ENCODE measurements at places on chromosomes 11 and 22.

- peak; percentile 94 for DNase-seq
These were observed at the start of gene SNX32 for GRCh38 chr11:65833297-65834030. SNX32 (plus strand) TSS chr11:65833963; CDS start chr11:65834066, 103 bp downstream.

DNA sequence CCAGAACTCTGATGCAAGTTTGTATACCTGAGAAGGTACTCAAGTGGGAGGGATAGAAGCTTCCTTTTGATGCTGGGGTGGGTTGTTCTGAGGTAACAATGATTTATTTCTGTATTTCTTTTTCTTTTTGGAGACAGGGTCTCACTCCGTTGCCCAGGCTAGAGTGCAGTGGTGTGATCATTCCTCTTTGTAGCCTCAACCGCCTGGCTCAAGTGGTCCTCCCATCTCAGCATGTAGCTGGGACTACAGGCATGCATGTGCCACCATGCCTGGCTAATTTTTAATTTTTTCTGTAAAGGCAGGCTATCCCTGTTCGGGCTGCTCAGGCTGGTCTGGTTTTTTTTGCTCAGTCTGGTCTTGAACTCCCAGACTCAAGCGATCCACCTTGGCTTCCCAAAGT, 7.9 kb downstream of the KDM2A start:
- no peak for DNase-seq

DNA sequence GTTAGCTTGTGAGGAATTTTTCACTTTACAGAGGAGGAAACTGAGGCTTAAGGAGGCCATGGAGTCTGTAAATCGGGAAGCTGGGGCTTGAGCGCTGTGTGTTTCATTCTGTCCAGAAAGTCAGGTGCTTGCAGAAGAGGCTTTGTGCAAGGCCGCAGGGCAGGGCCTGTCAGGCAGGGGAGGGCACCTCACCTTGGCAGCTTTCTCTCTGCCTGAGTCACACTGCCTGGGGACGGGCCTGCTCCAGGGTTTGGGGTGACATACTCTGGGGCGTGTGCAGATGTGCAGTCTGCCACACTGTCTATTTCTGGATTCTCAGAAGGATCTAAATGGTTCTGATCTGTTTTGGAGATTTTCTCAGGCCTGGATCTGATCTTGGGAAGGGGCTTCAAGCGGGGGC, 8.4 kb downstream of the INCENP start:
- no peak for DNase-seq

DNA sequence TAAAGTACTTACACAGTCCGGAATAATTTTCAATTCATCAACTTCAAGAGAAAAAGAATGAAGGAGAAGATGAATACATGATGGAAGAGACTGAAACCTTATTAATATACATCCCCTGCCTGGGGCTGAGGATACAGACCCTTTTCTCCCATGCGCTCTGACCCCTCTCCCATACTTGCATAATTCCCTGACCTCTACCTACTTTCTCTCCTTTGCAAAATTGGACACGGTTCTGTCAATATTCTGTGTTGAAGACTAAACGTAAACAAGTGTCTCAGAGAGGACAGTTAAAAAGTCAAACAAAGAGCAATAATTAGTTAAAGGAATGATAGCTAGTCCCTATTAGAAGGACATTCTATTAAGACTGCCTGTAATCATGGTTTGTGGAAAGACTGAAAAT, 7.5 kb downstream of the PRDM10 start:
- no peak for DNase-seq

- no peak for DNase-seq
These were observed 28.9 kb downstream of the CARD18 start for GRCh38 chr11:105110688-105111030.

DNA sequence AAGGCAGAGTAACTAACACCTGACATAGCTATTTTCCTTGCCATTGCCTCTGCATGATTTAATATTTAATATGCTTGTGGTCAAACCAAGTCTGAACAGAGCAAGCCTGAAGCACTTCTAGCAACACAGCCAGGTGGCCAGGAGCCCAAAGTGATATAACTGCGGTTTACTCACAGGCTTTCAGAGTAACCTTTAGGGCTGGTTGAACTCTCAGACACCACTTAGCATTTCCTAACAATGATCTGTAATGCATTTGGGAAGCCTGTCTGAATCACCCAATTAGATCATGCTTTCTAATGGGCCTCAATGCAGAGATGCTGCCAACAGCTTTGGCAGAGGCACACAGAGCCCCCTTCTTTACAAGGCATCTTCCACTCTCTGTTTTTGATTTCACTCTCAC, 96.1 kb downstream of the FDX1 start:
- DNase-seq = no peak

DNA sequence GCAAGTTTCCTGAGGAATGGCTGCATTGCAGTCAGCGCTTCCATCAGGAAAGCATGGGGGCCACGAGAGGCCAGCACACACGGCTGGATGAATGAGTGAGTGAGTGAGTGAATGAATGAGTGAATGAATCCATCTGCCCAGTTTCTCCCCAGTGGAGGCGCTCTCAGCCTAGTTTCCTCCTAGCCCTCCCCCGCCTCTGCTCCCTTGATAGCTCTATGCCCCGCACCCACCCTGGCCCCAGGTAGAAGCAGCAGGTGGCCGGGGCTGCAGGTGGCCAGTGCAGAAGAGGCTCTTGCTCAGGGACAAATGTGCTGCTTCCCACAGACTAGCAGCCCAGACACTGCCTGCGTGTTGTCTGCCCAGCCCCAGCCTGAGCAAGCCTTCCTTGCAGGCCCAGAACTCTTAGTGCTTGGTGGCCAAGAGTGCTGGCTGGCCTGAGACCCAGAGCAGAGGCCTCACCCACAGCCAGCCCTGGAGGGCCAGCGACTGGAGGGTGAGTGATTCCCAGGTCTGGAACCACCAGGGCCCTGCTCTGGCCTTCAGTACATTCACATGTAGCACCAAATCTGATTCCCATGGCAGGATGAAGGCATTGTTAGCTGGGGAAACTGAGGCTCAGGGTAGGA, 31.1 kb upstream of the PDGFB start:
- no peak for DNase-seq

DNA sequence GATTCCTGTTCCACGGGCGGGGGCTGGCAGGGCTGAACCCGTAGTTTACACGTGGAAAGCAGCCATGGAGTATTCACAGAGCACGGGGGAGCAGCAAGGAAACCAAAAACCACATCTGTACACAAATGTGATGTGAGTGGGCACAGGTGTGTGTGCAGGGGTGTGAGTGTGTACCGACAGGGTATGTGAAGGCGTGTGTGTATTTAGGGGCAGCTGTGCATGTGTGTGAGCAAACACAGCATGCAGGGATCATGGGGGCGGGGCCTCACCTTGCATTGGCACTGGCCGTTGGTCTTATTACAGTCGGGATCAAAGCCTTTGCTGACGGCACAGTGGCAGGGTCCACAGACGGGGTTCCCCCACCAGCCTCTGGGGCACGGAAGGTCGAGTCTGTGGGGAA, 58.4 kb downstream of the TRMU start:
- DNase-seq = no peak

- no peak for DNase-seq
These were observed 127.7 kb upstream of the PDGFD start for GRCh38 chr11:104291646-104292045.

DNA sequence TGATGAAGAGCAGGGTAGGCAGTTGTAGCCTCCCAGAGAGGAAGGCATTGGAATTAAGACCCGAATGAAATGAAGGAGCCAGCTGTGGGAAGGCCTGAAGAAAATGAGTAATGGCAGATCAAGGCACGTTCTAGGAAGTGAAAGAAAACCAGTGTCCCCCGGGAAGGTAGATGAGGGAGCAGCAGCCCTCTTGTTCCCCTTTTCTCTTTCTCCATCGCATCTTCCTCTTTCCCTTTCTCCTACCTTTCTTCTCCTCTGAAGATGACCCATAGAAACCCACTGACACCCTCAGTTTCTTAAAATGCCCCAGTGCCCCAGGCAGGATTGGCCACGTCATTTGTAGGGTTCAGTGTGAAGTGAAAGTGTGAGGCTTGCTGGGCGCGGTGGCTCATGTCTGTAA, 172.6 kb upstream of the SEZ6L start:
- no peak for DNase-seq

DNA sequence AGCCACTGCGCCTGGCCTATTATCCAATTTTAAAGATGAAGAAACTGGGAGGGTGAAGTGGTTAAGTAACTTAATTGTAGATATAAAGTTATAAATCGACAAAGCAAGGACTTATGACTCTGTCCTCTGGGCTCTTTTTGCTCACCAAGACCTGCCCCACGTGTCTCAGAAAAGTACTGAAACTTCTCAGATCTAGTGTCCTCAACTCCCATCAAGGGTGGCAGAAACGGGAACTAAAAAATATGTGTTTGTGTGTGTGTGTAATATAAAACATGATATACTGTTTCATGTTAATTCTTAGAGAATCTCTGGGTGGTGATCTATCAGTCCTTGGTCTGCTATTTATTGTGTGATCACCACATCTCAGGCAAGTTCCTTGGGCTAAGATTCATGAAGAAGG, 104.9 kb downstream of the GAB2 start:
- DNase-seq = no peak

DNA sequence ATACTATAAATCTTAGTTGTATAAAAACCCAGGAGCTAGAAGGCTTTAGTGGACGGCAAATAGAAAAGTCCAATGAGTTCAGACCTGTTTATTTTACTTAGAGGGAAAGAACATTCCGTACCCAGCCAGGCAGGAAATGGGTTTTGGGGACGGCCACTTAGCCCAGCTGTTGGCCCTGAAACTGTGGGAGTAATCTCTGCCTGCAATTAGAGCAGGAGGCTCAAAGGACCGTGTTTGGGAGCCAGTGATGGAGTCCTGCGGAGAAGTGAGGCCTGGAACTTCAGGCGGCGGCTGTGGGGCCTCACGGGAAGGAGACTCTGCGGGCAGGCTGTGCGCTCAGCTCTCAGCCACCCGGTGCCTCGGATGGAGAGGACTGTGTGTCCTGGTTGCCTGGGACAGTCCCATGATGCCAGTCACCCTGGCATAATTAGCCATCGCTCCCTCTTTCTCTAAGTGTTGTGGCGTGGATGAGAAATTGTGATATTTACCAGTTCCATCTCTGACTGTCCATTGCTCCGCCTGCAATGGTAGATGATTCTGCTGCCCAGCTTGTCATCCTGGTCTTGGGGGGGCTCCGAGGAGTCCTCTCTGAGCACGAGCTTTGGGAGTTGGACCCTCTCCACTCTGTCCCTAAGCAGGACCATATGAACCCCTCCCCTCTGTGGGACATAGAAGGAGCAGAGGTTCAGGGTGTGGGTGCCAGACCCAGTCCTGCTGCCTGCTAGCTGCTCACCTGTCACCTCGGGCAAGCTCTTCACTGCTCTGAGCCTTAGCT, 530.3 kb downstream of the TBC1D22A start:
- no peak for DNase-seq

DNA sequence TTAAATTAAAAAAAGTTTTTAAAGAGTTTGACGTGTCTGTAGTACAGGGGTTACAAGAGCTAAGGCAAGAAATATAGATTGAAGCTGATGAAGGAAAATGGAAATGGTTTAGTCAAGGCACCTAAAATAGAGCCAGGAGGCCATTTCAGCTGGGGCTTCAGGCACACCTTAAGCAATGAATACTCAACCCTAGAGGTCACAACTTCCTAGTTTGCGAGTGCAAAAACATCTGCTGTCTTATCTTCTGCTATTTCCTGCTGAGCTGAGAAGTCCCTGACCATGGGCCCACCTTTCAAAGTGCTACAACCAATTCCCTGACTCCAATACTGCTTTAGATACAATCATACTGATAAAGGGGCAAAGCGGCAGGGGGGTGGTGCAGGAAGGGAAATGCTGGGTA, 87.4 kb downstream of the DLG2 start:
- no peak for DNase-seq

GRCh38 chr11:92109466-92109865, 115.2 kb upstream of the FAT3 start:
- DNase-seq = no peak

DNA sequence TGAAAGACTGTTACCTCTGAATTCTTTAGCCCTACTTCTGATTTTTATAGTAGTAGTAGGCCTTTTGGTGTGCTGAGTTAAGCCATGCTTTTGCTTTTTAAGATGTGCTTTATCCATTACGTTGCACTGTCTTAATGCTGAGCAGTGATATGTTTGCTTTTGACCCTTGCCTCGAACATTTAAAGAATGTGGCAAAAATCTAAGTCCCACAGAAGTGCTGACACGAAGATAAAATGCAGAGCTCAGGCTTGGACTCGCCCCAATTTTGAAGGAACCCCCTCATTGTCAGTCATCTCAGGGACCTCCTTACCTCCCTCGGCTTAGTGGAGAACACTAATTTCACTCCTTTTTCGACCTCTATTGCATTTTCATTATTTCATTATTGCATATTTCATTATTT, 272.9 kb downstream of the DDX10 start:
- DNase-seq = no peak

DNA sequence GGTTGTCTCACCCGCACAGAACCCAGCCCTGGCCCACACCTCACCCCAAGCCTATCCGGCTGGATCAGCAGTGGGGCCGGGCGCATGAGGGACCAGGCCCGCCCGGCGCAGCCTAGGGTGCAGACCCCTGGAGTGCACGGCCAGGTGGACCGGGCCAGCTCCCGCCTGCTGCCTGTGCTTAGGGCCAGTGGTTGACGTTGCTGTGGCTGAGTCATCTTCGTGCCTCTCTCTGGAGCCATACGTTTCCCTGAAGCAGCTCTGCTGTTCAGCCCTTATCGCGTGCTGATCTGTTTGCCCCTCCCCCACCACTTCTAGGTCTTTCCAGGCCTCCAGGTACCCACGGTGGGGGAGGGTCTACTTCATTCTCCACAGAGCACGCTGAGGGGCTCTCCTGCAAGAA, 39.5 kb downstream of the CDKN1C start:
- DNase-seq = no peak

DNA sequence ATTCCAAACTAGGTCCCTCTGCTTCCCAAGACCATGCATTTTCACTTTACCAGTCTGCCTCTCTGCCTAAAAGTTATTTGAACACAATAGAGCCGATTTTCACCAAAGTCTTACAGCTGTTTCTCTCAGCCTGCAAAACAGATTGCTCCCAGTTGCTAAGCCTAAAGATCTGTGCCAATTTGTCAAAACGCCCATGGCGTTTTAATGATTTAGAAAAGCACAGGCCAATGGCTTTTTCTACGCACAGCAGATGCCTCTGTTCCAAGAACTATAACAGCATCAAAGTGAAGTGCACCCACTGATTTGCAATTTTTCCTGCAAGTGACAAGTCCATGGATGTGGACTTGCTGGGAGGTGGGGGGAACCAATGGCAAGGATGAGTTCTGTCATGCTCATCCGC, 173.9 kb upstream of the SYN3 start:
- DNase-seq = no peak

- no peak for DNase-seq
These were observed 723 bp downstream of the OR51M1 start for GRCh38 chr11:5384335-5384734.

GRCh38 chr22:23233752-23234408, 53.6 kb downstream of the BCR start:
- DNase-seq = peak; percentile 56

GRCh38 chr11:25065746-25066145, 568.9 kb downstream of the LUZP2 start:
- DNase-seq = no peak

GRCh38 chr22:42171946-42172719, 41.5 kb upstream of the CYP2D6 start:
- no peak for DNase-seq

DNA sequence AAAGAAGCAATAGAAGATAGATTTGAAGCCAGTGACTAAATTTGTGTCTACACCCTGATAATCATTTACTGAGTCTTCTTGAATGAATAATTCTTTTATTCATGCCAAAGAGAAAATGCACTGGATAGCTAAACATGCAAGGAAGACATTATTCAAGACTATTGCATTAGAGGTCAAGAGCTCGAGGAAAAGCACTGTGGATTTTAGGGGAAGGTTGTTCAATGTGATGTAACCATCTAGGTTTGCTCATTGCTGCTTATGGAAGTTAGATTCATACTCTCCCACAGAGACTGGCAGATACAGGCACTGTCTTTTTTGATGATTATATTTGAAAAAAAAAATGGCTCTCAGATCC, 682.1 kb downstream of the KCNA4 start:
- DNase-seq = no peak

GRCh38 chr11:14095882-14096281, 133.4 kb downstream of the SPON1 start:
- no peak for DNase-seq
